ENCODE measurements at places on chromosomes 1 and 21. TPM values are rescaled to one million over a fixed set of nuclear protein-coding genes. Genes with fewer than 3 reads are reported as not detected.

Gene TESK2
- 0.37 TPM for total RNA-seq

Gene AKR7A3
- total RNA-seq, result not detected

Gene S100A5
- total RNA-seq, result 0.52 TPM

Gene NPHS2
- not detected for total RNA-seq

Gene CD164L2
- total RNA-seq, result not detected

Gene SYNC
- total RNA-seq, result 10.8 TPM

Gene CYP4A22
- not detected for total RNA-seq

Gene CFHR1
- 0.39 TPM for total RNA-seq

Gene OLIG2
- total RNA-seq, result not detected

Gene FAM167B
- 0.84 TPM for total RNA-seq
